ENCODE measurements at places on chromosomes 13 and 19. TPM values are rescaled to one million over a fixed set of nuclear protein-coding genes. Genes with fewer than 3 reads are reported as not detected.

ZNF177 gene
- total RNA-seq = 1.3 TPM

LILRA1 gene
- not detected for total RNA-seq

MBD3L3 gene
- not detected for total RNA-seq

MEF2B gene
- total RNA-seq = not detected

S1PR4 gene
- not detected for total RNA-seq

Data from smooth muscle cell of the pulmonary artery (primary cell).